ENCODE measurements at places on chromosomes 7 and 10. TPM values are rescaled to one million over a fixed set of nuclear protein-coding genes. Genes with fewer than 3 reads are reported as not detected.

DNA sequence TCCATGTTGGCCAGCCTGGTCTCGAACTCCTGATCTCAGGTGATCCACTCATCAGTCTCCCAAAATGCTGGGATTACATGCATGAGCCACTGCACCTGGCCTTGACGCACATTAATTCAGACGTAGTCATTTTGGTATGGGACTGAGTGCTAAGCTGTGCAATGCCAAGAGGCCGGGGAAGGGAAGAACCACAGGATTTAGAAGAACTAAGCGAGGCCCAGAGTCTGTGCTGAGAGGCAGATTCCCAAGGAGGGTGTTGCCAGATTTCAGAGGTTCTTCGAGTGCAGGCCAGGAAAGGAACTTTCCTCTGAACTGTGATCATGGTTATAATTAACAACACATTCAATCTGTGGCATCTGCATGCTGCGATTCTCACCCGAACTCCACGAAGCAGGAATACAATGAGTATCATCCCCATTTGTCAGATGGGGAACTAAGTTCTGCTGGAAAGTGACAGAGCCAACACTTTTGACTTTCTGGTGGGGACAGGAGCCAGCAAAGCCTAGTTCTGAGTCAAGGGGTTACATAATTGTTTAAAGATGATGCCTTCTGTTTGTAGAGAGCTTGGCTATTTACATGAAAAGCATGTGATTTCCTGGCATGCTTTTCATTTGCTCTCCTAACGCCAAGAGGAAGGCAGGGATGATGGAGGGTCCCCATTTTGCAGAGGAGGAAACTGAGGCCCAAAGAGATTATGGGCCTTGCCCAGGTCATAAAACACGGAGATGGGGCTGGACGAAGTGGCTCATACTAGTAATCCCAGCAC lies 6.2 kb upstream of the ZAN start:
- DNase-seq = no peak

Gene C10orf67
- total RNA-seq = 0.07 TPM

DNA sequence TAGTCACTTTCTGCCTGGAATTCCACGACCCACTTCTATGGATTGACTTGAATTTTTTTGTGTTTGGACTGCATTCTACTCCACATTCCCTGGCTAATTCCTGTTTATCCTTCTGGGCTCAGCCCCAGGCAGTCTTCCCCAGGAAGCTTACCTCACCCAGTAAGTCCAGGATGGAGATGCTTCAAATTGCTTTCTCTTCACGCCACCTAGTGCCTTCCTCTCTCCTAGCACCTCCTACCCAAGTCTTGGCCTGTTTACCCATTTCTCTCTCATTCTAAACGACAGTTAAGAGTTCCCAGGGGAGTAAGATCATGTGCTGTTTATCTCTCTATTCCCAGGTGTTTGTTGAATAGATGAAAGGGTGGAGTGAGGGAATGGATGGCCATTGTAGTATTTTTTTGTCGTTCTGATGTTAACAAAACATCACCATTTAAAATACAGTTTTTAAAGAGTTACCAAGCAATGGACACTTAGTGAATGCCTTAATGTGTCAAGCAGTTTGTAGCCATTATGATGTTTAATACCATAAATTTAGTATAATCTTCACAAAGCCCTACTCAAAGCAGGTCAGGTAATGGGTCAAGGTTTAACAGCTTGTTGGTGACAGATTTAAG lies 45.5 kb upstream of the TARP start:
- DNase-seq = peak; percentile 30

GRCh38 chr10:132921818-132922807 lies 20.3 kb downstream of the CFAP46 start:
- no peak for DNase-seq

GRCh38 chr10:131081786-131082185 lies 229.7 kb downstream of the TCERG1L start:
- no peak for DNase-seq

DNA sequence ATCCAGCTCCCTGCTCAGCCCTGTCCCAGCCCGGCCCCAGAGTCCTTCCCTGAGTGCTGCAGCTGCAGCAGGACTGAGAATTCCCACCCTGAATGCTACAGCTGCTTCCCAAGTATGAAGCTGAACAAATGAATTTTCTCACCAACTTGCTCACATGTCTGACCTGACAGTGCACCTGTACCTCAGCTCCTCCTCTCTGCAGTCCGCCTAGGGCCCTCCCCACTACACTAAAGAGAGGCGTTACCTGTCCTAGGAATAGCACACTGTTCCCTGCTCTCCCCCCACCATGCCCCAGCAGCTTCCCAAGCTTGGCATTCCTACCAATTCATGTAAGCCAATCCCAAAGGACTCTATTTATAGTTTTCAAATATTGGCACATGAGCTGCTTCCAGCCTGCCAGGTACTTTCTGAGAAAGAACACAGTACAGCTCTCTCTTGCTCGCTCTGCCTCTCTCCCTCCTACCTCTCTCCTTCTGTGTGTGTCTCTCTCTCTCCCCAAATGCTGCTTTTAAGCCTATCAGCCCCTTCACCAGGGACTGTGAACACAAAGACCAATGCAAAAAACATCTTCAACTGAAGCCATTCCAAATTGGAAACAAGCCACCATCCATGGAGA lies 400.1 kb downstream of the TNS3 start:
- DNase-seq = no peak

Gene ACTL6B
- total RNA-seq = not detected

- DNase-seq = no peak
These were observed 57.1 kb downstream of the RELN start for GRCh38 chr7:103932389-103932788.

DNA sequence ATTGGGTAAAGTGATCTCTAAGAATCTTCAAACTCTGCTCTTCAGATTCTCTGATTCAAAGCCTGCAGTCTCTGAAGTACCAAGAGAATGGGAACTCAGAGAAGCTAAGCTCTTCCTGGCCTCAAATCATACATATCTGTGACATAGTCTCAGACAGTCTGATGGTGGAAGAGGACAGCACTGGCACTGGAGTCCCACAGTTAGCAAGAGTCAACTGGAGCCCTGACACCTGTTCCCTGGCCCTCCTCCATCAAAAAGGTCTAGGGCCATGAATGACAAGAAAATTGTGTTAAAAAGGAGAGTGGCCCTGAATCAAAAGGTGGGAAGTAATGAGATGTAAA lies 37.7 kb downstream of the PRSS2 start:
- no peak for DNase-seq

DNA sequence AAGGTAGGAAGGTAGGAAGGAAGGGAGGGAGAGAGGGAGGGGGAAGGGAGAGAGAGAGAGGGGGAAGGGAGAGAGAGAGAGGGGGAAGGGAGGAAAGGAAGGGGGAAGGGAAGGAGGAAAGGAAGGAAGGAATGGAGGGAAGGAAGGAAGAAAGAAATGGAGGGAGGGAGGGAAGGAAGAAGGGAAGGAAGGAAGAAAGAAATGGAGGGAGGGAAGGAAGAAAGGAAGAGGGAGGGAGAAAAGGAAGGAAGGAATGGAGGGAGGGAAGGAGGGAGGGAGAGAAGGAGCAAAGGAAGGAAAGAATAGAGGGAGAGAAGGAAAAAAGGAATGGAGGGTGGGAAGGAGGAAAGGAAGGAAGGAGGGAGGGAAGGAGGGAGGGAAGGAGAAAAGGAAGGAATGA lies 176.4 kb upstream of the PTER start:
- no peak for DNase-seq

GRCh38 chr7:31043051-31043471 lies 9.0 kb upstream of the ADCYAP1R1 start:
- no peak for DNase-seq

Gene OPALIN
- not detected for total RNA-seq

- no peak for DNase-seq
These were observed 287.4 kb upstream of the SEMA3D start for GRCh38 chr7:85474234-85474633.

- DNase-seq = peak; percentile 72
These were observed 41.1 kb upstream of the FAM133B start for GRCh38 chr7:92631067-92631849.

Gene TFEC
- total RNA-seq = not detected

DNA sequence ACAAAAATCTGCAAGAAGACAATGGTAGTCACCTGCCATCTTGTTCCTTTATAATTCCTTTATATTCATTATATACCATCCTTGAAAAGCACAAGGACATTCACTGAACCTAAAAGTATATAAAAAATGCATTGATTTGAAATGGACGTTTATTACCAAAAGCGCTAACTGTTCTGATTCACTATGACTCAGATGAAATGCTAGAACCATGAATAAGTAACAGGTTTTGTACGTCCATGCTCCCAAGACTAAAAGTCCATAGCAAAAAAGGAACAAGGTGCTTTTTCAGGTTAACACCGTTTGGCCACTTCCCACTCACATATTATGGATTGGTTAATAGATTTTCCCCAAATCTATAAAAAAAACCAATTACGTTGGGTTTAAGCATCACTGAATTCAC lies 109.4 kb downstream of the PPP1R17 start:
- no peak for DNase-seq

DNA sequence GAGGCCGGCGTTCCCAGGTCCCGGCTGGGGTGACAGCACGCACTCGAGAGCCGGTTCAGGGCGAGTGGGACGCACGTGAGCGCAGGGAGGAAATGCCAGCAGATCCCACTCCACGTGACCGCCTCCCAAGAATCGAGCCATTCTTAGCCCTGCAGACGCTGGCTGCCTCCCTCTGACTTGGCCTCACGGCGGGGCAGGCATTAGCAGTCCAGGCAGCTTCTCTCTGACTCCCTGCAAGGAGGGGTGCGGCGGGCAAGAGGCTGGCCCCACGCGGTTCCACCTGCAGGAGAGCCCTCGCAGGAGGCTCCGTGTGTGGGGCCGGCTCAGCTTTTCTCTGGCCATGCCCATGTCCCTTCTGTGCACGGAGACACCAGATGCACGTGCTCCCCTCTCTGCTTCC lies 10.1 kb downstream of the GPR146 start:
- no peak for DNase-seq

DNA sequence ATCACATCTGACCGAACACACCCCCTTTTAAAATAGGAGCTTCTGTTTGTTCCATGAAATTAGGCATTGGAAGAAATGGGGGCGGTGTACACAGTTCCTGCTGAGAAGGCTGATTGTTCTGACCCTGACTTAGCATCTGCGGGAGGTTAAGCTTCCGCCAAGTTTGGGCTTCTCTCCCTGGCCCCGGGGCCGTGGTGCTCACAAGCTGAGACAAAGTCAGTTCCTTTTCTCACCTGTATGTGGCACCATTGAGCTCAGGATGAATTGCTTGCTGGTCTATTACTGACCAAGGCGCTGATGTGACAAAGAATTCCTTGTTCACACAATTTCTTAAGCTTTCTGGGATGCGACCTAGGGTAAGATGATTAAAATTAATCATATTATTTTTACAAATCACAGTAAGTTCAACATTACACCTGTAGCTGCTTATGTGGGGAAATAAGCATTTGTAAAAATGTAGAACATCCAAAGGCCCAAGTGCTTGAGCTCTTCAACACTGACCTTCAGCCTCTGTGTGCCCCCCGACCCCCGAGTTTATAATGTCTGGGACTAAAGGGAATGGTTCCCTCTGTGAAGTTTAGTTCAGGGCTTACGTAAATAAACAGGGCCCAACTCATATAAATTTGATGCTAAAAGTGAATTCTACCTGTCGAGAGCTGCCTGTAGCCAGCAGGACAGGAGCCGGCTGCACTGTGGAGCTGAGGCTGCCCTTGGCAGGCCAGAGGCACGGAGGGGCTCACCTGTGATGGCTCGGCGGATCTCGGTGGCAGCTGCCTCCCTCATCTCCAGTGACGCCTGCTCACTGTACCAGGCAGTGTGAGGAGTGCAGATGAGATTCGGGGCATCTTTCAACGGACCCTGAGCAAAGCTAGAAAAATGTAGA lies 50.8 kb downstream of the ZRANB1 start:
- DNase-seq = peak; percentile 27

Gene ACSL5
- 30.1 TPM for total RNA-seq

GRCh38 chr10:43891241-43891640 lies 242.6 kb upstream of the ZNF32 start:
- DNase-seq = no peak

Measured in activated CD4-positive, alpha-beta memory T cell treated with anti-CD3 and anti-CD28 coated beads for 36 hours (primary cell).